Dermis blood vessel endothelial cell (primary cell): ENCODE measurements at places on chromosomes 12 and 14. TPM values are rescaled to one million over a fixed set of nuclear protein-coding genes. Genes with fewer than 3 reads are reported as not detected.

DNA sequence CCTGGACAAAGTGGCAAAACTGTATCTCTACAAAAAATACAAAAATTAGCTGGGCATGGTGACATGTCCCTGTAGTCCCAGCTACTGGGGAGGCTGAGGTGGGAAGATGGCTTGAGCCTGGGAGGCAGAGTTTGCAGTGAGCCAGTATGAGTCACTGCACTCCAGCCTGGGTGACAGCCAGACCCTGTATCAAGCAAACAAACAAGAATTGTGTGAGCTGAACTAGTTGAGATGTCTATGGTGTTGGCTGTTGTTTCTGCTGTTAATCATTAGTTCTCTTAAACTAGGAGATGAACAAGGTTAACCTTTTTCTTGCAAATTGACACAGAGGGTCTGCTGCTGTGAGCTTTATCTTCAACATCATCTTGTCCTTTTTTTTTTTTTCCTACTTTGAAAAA, 23.6 kb downstream of the RASSF3 start:
- DNase-seq, result peak; percentile 78

DNA sequence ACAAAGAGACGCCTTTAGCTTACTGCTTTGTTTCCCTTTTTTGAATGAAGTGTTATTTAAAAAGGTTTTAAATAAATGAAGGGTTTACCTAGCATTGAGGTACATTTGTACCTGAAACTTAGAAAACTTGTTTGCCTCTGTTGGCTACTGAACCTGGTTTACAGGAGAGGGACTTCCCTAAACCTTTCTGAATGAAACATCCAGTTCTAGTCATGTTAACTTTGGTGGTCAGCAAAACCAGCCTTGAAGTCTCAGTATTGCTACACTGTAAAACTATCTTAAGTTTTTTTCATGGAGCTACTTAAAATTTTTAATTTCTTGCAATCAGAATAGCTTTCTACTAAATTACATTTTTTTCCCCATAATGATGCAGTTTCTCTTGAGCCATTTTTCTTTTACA, 38.2 kb downstream of the RASSF8 start:
- DNase-seq, result no peak

DNA sequence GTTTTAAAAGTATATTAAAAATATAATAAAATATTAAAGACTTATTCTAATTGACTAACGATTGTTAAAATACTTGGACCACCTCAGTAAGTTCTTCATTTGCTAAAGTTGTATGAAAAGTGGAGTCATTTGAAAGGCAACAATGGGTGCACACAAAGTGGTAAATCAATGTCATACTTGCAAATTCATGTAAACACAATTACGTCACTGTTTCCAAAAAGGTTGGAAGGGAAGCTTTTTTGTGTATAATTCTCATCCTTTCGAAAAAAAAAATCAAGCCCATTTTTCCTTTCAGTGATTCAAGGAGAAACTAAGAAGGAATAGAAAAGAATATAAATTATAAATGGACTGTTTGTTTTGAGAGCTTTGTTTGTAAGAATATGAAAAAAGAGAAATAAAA, 166.2 kb downstream of the PIK3C2G start:
- DNase-seq, result no peak

The ATP23 gene
- total RNA-seq, result 12.7 and 25.5 TPM in 2 replicates

- DNase-seq, result peak; percentile 75
Observed at GRCh38 chr12:54251667-54252284, 28.1 kb downstream of the CBX5 start.

DNA sequence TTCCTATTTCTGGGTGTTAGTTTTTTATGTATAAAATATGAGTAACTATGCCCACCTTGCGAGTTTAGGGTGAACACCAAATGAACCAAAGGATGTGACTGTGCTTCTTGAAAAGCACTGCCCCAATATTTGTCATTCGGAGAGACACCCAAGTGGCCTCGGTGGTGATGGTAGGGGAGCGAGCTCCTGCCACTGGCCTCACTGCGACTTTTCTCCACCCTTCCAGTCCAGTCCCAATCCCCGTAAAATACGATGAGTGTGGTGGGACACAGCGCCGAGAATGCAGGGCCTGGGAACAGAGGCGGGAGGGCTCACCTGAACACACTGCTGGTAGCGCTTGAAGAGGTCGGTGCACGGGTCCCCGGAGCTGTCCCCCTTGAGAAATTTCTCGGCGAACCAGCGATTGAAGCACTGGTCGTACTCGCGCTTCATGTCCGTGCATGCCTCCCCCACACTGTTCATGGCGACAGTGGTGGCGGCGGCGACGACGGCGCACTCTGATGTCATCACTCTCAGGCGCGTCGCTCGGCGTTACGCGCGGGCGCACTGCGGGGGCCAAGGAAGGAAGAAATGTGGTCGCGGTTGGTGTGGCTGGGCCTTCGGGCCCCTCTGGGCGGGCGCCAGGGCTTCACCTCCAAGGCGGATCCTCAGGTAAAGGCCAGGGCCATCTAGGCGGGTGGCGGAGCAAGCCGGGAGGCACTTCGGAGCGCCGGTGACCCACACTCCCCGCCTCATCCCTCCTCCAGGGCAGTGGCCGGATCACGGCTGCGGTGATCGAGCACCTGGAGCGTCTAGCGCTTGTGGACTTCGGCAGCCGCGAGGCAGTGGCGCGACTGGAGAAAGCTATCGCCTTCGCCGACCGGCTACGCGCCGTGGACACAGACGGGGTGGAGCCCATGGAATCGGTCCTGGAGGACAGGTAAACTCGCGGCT, at the start of the genes GATC and TRIAP1:
GATC (plus strand) TSS at position 534 of the 933 bp plus-strand sequence; CDS start at position 571, 37 bp downstream.
TRIAP1 (minus strand) TSS at position 474 of the 933 bp plus-strand sequence; CDS start at position 462, 12 bp downstream.
- DNase-seq, result peak; percentile 91

DNA sequence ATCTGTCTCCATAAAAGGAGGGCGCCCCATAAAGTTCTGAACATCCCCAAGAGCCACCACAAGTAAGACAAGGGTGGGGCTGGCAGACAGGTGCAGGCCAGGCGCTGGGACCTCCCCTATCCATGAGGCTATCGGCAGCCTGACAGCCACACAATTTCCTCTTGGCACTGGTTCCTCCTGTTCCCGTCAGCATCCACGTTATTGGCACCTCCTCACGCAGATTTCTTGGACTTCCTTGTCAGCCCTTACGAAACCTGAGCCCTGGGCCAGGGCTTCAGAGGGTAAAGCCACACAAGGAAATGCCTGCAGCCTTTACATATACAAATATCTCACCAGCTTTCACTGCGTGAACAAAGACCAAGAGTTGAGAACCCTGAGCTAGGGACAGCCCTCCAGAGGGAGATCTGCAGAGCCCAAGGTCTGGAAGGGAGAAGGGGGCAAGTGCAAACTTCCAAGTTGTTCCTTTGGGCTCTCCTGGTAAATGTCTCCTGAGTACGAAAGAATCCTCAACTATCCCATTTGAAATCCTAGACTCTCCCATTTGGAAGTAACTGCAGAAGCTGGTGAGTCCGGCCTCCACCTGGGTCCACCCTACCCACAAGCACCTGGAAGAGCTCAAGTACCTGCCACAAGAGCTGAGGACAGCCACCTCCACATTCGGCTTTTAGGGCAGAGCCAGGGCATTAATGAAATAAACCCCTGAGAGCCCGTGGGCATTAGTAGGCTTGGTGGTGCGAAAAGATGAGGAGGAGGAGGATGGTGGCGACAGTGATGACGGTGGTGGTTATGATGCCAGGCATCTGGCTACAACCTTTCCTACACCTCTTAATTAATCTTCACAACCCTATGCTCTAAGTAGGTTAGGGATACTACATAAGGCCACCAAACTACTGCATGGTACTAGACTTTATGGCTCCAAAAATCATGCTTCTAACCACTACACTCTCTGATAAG, 5.5 kb upstream of the TC2N start:
- DNase-seq, result peak; percentile 73

The ERP27 gene
- total RNA-seq, result 0.14 TPM in 1 of 2 replicates, not detected in the other

The FAM234B gene
- 12.2 and 13.3 TPM in 2 replicates for total RNA-seq

DNA sequence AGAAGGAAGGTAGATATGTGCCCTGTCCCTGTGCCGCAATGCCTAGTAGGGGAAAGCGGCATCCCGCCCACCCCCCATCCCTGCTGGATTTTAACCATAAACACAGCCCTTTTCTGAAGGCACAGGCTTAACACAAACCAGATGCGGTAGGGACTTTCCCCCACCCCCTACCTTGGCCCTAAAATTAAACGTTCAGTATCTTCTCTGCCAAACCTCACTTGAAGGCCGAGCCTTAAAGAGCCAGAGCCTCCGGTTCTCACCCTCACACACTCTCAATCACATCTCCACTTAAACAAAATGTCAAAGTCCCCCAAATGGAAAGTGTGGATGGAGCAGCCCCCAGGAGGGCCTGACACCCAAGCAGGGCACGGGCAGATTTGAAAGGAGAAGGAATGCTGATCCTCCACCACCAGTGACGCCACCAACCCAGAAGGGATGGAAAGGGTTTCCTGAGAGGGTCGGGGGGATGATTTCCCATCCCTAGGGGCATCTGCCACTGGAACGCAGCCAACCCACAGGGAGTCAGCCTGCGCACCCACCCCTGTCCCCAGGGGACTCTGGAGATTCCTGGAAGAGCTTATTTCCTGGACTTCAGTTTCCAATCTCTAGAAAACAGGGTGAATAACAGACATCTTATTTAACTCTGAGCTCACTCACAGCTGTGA, 26.4 kb downstream of the ACTN1 start:
- DNase-seq, result no peak

The NOVA1 gene
- under 0.01 and 0.05 TPM in 2 replicates for total RNA-seq

- no peak for DNase-seq
Observed at GRCh38 chr12:104747330-104747729, 210.8 kb downstream of the SLC41A2 start.

- no peak for DNase-seq
Observed at GRCh38 chr14:26282578-26282977, 315.3 kb downstream of the NOVA1 start.

The DUSP16 gene
- 9.2 and 13.1 TPM in 2 replicates for total RNA-seq

- DNase-seq, result no peak
Observed at GRCh38 chr14:64919618-64920017, 5.4 kb downstream of the CHURC1 start.

DNA sequence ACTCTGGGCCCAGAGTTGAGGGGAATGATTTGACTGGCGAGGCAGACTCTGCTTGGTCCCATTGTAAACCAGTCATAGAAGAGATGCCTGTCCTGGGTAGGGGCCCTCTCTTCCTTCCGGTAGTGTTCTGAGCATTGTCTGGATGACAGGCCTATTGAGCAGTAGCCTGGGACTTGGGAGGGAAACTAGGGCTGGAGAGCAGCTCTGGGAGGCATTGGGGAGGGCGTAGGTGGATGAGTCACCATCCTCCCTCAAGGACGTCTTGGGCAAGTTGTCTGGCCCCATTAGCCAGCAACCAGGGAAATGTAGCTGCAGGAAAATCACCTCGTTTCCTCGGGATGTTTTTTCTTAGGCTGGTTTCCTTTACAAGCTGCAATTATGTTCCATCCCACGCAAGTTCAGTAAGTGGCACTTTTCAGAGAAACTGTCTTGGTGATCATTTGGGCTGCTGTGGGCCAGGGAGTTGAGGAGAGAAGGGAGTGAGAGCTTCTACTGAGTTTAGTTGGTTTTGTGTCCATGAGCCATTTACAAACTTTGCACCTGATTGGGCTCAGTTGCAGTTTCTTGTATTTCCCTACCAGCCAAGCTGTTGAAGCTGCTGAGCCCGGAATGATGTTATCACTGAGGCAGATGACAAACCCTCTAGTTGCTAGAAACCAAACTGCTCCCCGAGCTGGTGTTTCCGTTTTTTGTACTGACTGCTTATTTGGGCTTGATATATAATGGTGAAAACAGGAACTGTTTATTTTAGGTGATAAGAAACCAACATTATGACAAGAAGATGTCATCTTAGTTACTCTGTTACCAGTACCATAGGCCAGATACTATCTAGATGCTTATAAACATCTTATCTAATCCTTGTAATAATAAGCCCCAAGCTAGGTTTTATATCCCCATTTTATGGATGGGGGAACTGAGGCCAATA, 147.6 kb downstream of the CHST11 start:
- DNase-seq, result peak; percentile 99

GRCh38 chr14:61620130-61620946, 75.0 kb upstream of the HIF1A start:
- DNase-seq, result peak; percentile 71

- peak; percentile 23 for DNase-seq
Observed at GRCh38 chr12:133203344-133204263, 22.3 kb downstream of the ZNF268 start.

The USP44 gene
- total RNA-seq, result 3.4 and 5.4 TPM in 2 replicates

- no peak for DNase-seq
Observed at GRCh38 chr12:793037-793436, 40.7 kb downstream of the WNK1 start.

DNA sequence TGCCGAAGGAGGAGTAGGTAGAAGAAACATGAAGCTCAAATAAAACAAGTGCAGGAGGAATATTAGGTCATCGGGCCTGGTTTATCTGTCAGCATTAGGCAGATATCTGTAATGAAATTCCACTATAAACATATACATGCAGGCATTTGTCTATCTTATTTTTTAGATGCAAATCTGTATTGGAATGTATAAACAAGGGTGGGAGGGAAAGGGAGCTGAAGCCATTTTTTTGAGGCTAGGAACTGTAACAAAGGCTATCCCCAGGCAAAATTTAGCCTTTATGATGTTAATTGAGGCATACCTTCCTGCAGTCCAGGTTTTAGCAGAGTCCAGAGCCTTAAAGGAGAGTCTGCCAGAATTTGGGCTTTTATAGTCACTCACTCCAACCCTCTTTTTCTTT, 72.5 kb downstream of the PHLDA1 start:
- no peak for DNase-seq

DNA sequence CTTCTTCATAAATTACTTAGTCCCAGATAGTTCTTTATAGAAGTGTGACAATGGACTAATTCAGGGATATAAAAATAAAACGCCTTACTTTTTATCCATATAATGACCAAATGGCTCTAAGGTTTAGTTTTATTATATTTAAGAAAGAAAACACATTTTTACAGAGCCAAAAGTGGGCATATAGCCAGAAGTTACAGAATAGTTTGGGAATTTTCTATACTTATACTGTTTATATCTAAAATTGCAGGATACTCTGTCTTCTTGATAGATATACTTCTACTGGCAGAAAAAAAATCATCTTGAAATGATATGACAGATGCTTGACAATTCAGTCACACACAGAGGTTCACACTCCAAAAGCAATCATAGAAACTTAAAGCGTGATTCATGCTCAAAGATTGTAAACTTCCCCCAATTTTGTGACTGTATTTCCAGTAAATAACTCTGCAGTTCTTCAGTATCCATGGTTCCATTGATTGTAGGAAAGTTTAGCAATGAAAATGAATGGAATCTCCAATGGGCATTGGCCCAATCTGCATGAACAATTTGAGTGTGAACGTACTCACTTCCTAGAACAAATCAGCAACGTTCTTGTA, 307.8 kb downstream of the NOVA1 start:
- no peak for DNase-seq

- DNase-seq, result no peak
Observed at GRCh38 chr12:107429006-107429705, 256.4 kb upstream of the PWP1 start.

GRCh38 chr14:72510566-72510965, 383.3 kb downstream of the DPF3 start:
- no peak for DNase-seq

DNA sequence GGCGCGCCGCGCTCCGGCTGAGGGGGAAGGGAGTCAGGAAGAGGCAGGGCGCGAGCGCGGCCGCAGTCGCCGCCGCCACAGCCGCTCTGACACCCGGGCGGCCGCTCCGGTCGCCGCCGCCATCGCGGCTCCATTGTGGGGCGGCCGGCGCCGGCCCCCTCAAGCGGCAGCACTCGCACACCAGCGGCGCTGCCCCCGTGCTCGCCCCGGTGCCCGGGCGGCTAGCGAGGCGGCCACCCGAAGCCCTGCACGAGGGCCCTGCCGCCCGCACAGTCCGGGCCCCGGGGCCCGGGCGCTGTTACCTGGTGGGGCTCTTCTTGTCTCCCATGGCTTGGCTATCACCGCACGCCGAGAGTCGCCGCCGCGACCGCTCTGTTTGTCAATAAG, 202 bp downstream of the YAF2 start:
- no peak for DNase-seq
